ENCODE measurements at places on chromosomes 3 and 15. TPM values are rescaled to one million over a fixed set of nuclear protein-coding genes. Genes with fewer than 3 reads are reported as not detected.

The FXR1 gene
- total RNA-seq, result 239 TPM

- no peak for DNase-seq
Observed at GRCh38 chr3:16178628-16178988, 4.1 kb downstream of the GALNT15 start.

DNA sequence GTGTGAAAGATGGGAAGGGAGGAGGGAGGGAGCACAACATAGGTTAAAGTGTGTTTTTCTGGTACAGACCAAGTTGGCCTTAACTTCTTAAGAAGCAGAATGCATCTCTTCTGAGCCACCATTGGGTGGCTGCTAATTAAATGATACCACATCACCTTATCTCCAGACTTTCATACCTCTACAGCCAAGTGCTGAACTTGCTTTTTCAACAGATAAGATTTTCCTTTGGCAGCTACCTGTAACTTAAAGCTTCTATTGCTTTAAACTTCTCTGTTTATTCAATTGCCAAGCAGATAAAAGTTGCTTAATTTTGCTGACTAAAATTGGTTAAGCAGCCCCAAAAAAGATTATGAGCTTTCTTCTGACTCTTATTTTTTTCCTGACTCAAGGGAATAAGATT, 292.4 kb upstream of the SGO1 start:
- no peak for DNase-seq

The ZBED2 gene
- total RNA-seq, result not detected

DNA sequence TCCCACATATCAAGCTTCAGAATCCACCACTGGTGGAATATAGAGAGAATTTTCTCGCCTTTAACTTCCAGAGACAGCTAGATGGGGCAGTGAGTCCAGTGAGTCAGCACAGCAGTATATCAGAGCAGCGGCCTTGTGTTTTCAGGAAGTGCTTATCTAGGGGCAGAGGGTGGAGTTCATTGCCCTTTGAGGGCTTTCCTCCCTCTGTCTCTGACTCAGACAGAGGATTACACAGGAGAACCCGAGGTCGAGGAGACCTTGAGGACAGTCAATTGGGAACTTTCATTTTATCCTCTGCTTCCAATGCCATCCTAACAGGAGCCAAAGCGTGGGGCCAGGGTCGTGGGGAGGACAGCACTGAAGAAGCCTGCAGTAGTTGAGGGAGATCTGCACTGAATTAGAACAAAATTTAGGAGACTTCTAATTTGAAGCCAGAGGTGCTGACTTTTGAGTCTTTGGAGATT, 109.6 kb upstream of the UMPS start:
- no peak for DNase-seq

DNA sequence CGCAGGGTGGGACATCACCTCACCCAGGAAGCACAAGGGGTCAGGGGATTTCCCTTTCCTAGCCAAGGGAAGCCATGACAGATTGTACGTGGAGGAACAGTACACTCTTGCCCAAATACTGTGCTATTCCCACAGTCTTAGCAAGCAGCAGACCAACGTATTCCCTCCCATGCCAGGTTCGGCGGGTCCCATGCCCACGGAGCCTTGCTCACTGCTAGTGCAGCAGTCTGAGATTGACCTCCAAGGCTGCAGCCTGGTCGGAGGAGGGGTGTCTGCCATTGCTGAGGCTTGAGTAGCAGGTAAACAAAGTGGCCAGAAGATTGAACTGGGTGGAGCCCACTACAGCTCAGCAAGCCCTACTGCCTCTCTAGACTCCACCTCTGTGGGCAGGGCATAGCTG, 39.0 kb downstream of the ALDH1A2 start:
- no peak for DNase-seq

DNA sequence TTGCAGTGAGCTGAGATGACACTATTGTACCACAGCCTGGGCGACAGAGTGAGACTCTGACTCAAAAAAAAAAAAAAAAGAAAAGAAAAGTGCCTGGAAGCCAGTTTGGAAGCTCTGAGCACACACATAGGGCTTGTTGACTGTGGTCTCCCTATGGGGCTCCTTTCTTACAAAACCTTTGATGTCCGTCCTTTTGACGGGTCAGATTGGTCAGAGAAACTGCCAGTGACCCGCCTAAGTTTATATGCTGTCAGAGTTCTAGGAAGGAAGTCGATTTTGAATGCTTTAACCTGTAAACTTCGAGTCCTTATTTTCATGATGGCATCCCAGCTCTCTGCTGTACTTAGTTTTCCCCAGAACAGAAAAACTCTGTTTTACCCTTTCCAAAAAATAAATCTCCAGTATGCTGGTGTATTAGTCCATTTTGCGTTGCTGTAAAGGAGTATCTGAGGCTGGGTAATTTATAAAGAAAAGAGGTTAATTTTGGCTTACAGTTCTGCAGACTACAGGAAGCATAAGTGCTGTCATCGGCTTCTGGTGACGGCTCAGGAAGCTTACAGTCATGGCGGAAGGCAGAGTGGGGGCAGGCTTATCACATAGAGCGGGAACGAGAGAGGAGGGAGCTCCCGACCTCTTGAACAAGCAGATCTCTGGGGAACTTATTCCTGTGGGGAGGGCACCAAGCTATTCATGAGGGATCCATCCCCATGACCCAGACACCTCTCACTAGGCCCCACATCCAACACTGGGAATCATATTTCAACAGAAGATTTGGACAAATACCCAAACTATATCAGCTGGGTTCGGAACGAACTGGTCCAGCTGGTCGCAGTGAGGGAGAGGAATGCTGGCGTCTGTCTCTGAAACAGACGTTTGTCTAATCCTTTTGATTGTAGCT, 72.3 kb downstream of the LMLN start:
- peak; percentile 64 for DNase-seq

The NEDD4 gene
- 11.6 TPM for total RNA-seq

GRCh38 chr3:197444793-197445379, 110.9 kb downstream of the BDH1 start:
- no peak for DNase-seq
